ENCODE measurements at places on chromosomes 4 and X.

DNA sequence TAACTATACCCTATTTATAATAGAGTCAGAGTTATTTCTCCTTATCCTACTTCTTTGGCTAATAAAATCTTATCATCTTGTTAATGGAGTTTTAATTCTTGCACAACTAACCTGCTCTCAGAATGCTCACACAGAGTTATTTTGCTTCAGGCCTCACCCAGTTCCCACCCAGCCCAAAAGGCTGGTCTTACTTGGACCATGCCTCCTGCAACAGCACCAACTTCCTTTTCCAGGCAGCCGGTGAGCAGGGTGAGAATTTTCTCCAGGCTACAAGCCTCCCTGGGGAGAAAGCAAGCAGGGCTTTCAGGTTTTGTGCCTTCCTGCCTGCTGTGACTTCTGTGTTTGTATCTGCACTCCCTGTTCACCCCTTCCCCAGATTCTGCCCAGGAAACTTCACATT lies 29.1 kb upstream of the BANK1 start:
- no peak for DNase-seq

GRCh38 chrX:99663136-99663535 lies 746.9 kb downstream of the PCDH19 start:
- DNase-seq: no peak

DNA sequence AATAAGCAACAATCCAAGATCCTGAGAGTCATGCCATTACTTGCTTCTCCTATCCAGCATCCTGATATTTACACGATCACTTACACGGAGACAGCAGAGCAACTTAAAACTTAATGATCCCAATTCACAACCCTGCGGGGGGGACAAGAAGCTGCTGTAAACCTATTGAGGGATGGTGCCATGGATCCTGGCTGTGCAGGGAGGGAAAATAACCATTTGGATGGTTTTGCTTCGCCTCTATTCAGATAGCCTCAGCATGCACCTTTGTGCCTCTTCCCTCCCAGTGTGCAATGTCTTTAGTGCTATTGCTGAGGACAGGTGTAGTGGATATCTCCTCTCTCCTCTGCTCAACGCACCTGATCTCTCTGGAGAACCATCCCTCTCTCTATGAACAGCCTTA lies 89.7 kb upstream of the PPARGC1A start:
- no peak for DNase-seq

DNA sequence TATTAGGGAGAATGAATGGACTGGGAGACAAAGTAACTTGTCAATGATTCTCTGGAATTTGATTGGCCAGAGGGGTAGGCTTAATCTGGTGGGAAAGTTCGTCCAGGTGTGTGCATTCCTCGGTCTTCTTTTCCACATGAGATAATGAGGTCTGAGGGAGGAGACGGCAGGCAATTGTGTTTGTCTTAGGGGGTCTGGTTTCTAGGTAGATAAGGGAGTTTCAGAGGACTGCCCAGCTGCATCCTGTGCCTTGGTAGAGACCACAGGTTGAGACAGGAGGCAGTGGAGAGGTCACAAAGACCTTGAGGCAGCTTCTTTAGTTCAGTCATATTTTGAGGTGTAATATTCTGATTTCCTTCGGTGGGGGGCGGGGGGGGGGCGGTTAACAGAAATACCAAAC lies 4.3 kb downstream of the MGST2 start:
- DNase-seq: no peak

- peak; percentile 67 for DNase-seq
Observed at GRCh38 chr4:66357316-66357715, 687.0 kb upstream of the EPHA5 start.

DNA sequence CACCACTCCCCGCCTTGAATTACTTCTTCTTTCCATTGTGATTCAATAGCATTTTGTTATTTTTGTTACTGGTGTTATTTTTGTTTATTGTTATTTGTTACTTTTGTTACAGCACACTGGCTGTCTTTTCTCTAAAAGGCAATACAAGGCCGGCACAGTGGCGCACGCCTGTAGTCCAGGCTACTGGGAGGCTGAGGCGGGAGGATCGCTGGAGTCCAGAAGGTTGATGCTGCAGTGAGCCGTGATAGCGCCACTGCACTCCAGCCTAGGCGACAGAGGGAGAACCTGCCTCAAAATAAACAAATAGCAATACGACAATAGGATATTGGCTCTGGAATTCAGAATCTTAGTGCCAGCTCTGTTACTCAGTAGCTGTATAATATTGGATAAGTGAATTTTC lies 1.0 kb upstream of the MED12 start:
- DNase-seq: no peak

- peak; percentile 74 for DNase-seq
Observed at GRCh38 chr4:126916626-126917140, 716.1 kb upstream of the INTU start.

- no peak for DNase-seq
Observed at GRCh38 chrX:72005046-72005445, 94.4 kb downstream of the NHSL2 start.

DNA sequence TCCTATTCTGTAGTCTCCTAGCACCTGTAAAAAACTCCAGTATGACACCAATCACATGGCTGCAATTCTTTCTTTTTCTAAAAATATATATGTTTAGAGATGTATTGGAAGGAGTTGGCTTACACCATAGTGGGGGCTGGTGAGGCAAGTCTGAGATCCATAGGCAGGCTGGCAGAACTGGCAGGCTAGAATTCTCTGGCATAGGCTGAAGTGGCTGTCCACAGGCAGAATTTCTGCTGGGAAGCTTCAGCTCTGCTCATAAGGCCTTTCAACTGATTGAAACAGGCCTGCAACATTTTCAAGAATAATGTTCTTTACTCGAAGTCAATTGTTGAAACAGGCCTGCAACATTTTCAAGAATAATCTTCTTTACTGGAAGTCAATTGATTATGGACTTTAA lies 37.0 kb downstream of the FGF2 start:
- no peak for DNase-seq

GRCh38 chr4:2928242-2929176 lies 34.7 kb downstream of the NOP14 start:
- DNase-seq: no peak

- peak; percentile 90 for DNase-seq
Observed at GRCh38 chrX:13428053-13428786, 108.4 kb upstream of the ATXN3L start.

GRCh38 chrX:18757956-18758932 lies 50.8 kb downstream of the PPEF1 start:
- no peak for DNase-seq

DNA sequence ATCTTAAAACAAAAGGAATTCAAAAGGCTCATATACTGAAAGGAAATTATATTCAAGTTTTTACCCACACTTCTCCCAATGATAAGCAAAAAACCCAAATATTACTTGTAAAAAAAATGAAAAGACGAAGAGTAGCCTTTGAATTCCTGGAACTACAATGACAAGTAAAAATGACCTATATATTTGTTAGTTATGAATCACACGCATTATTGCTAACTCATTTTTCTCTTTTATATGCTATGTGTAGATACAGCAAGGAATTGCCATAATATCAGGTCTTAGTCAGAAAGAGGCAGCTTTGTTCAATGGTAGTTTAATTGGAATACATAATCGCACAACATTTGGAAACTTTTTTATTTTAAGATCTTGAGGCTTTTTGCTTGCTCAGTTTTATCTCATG lies 22.7 kb upstream of the ASB5 start:
- no peak for DNase-seq

DNA sequence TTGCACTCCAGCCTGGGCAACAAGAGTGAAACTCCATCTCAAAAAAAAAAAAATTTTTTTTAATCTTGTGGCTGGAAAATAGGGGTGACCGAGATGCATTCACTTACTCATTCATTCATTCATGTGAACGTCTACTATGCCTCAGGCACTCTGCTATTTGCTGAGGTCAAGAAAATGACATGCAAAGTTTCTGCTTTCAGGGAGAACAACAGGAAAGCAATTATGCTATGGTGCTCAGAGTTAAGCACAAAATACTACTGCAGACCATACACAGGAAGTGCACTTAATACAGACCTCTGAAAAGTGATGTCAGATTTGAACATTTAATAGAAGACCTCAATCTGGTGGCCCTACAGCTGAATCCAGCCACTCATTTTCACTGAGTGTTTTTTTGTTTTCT lies 59.6 kb upstream of the DUSP21 start:
- DNase-seq: no peak

- DNase-seq: no peak
Observed at GRCh38 chrX:26375346-26375745, 159.4 kb downstream of the MAGEB5 start.

DNA sequence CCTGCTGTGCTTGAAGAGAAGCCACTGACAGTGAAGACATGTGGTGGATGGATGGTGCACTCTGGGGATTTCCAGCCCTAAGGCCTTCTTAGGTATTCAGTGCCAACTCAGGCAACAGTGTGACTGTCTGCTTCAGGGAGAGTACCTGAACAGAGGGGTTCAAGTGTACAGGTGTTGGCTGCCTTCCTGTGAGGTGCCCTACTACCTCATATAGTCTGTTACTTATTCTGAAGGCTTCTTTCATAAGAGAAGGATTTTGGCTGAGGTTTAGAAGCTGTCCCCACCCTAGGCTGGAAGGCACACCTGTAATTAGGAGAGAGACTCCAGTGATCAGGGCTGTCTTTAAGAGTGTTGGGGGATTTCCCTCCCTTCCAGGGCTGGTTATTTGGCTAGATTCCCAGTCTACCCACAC lies 1.8 kb downstream of the FTHL17 start:
- no peak for DNase-seq

- DNase-seq: no peak
Observed at GRCh38 chr4:36388710-36389109, 107.3 kb downstream of the DTHD1 start.

DNA sequence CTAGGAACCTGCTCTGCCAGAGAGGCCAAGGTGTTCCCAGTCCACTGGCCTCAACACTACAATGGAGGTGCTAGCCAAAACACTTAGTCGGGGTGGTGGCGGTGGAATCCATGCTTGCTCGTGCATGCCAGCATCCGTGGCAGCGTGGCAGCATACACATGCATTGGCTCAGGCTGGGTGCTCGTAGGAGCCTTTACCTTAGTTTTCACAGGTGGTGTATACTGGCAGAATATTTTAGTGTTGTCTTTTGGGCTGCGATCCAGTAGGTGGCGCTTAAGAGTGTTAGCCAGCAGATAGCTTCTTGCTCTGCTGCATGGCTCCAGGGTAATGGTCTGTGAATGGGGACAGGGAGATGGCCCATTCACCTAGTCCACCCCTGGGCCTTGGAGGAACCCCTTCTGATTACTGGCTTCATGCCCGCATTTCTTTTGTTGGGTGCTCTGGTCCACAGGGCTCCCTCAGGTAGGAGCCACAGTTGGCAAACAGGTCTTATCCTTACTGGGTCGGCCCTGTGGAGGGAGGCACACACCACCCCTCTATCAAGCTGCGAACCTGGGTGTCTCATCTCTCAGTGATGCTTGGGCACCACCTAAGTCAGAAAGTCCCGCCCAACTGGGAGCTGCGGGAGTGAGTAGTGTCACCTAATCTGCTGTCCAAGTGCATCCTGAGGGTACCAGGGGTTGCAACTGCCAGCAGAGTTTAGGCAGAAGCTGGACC lies 40.0 kb downstream of the RIPPLY1 start:
- peak; percentile 0 for DNase-seq

GRCh38 chrX:109440475-109440874 lies 41.4 kb downstream of the GUCY2F start:
- DNase-seq: no peak

- DNase-seq: peak; percentile 36
Observed at GRCh38 chrX:78619834-78620233, 39.3 kb downstream of the RTL3 start.

DNA sequence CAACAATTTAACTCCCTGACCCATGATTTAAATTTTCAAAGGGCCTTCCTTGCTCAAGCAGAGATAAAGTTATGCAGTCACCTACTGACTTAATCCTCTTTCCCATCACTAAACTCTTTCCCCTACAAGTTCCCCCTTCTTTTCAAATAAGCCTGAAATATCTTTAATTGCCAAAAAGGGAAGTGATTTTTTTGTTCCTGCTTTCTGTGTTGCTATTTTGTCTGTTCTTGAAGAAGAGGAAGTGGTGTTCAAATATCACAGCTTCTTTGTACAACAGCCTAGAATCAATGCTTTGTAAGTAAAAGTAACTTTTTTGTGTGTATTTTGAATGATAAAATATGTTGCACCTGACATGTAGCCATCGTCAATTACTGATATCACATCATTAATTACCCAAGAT lies 595.9 kb downstream of the CENPC start:
- no peak for DNase-seq

DNA sequence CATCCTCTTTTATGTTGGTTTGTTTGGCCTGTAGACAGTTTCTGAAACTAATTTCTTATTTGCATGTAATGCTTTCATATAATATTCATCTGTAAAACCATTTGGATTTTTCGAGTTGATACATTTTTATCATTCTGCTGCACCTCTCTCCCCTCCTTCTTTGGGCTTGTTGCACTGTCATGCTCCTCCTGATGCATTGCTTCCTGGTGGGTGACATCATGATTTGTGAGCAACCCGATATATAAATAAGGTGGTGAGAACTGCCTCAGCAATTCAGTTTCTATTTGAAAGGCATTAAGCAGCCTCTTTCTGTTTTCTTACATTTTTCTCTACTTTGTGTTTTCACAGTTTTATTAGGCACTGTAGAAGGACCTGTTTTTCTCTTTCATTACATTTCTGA lies 515.7 kb downstream of the RPA4 start:
- peak; percentile 38 for DNase-seq

Measured in cardiac fibroblast (primary cell).